ENCODE measurements at places on chromosomes 11 and 22.

DNA sequence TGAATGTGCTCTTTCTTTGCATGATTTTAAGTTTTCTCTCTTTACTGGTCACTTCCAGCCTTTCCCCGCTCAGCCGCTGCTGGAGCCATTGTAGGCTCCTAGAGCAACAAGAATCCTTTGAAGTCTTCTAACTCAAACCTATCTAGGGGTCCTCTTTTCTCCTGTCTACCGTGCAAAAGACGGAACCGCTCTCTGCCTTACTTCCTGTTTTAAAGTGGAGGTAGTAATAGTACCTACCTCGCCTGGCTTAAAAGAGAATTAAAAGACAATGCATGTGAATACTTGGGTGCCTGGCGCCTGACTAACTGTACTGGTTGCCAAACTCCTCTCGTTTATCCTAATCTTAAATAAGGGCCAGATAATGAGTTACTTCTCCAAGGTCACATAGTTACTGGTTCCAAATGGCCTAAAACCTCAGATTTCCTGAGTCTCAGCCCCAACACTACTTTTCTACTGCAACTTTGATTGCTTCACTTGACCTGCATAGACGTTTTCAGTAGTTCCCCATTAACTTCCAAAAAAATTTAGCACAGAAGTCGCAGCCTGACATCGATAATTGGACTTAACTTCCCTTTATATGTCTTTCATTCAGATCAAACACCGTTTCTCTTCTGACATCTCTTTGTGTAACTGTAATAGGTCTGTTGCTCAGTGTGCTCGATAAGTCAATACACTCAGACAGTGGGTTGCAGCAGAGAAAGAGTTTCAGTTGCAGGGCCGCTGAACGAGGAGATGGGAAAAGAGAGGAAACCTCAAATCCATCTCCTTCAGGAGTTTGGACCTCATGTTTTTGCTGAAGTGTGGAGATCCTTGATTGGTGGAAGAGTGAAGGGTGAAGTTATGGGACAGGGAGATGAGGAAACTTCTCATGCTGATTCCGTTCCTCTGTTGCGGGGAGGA is 891 bp downstream of the SAMM50 start:
- no peak for DNase-seq

DNA sequence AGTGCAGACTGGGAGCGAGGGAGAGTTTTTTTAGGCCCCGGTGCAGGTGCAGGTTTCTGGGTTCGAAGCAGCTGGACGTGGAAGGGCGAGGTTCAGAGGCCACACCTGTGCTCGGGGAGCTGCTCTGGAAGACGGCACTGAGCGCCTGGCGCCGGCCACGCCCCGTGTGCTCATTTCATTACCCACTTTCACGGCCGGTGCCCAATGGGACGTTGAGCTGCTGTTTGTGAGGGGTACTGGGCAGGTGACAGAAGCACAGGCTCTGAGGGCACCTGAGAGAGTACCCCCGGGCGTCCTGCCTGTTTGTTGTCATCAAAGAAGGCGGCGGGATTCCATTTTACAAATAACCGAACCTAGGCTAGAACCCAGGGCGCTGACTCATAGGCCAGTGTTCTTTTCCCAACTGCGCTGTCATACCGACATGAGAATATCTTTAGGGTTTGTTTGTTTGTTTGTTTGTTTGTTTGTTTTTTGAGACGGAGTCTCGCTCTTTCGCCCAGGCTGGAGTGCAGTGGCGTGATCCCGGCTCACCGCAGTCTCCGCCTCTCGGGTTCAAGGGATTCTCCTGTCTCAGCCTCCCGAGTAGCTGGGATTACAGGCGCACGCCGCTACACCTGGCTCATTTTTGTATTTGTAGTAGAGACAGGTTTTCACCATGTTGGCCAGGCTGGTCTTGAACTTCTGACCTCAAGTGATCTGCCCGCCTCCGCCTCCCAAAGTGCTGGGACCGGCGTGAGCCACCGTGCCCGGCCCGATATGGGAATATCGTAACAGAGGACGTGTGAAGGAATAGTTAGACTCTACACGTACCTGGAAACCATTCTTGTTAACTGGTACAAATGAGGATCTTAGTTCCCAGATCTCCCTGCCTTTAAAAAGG is 16.6 kb upstream of the SPTBN2 start:
- no peak for DNase-seq

GRCh38 chr22:44727148-44727547 is 25.1 kb downstream of the PRR5 start:
- no peak for DNase-seq

- no peak for DNase-seq
Measured at GRCh38 chr22:50085211-50085972, at the start of gene MLC1. Gene MLC1, minus strand, starts transcription at chr22:50085426. Its CDS starts 524 bp downstream, at chr22:50084902.

DNA sequence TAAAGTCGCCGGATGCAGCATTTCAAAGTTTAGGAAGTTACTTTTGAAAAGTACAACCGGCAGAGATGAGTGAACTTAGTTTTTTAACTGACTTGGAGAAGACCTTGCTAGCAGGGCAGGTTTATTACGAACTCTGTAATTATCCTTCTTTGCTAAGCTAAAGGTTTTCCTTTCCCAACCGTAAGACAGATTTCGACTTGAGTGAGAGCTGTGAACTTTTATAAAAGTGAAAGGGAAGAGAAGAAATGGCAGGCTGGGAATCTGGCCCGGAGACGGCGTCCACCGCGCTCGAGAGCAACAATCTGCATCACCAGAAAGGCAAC is 659 bp upstream of the TEAD1 start:
- no peak for DNase-seq

DNA sequence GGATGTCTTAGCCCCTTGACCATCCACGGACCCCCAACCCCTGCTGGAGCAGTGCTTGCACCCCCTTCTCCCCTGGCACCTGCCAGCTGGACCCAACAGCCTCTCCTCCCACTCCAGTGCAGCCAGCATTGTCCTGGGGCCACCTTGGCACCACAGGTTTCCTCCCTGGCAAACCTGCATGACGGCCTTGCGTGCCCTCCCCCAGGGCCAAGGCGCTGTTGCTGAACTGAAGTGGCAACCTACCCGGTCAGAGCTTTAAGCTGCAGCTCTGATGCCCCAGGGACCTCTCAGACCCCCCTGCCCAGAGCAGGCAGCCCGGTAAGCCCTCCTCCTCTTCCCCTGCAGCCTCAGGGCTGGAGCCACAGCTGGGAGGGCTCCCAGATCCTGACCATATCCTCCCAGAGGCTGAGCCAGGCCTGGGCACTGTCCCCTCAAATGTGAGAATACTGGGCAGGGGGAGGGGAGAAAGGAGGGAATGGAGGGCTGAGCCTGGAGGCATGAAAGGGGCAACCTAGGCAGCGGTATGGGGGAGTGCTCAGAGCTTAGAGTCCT is 1.8 kb upstream of the LRRC75B start:
- DNase-seq: no peak

DNA sequence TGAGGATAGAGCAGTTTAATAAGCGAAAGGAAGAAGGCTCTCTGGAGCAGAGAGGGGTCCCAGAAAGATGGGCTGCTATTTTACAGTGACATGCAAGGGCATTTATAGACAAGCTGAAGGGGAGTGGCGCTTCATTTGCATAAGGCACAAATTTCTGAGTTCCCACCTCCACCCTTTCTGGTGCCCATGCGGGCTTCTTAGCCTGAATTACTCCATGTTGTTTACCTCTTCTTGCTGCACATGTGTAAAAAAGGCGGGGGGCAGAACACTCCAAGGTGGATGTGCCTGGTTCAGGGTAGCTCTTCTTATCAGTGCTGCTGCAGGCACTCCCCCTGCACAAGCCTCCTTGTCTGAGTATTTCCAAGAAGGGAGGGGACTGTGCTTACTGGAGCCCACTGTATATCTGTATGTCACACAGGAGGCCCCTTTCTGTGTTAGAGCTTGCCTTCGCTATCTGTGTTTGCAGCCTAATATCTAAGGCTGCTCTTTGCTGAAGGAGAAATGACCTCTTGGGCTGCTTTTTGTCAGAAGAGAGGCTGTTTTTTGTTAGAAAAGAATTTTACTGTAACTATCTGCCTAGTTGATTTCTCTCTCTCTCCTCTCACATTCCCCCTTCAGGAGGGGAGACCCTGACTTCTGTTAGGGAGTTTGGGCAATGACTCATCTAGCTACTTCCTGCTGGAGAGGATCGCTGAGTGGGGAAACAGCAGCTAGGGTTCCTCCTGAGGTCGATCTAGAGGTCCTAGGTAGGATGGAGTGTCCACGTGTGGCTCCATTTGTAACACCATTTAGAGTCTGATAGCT is 1057.0 kb upstream of the CNTN5 start:
- DNase-seq: no peak

- DNase-seq: no peak
Measured at GRCh38 chr11:95084509-95084908, 5.1 kb upstream of the ENDOD1 start.

- DNase-seq: no peak
Measured at GRCh38 chr11:131584785-131585592, 214.6 kb downstream of the NTM start.

- DNase-seq: no peak
Measured at GRCh38 chr11:109870297-109870696, 222.9 kb upstream of the ZC3H12C start.

GRCh38 chr11:688681-689080 is 6.3 kb downstream of the DEAF1 start:
- DNase-seq: no peak

DNA sequence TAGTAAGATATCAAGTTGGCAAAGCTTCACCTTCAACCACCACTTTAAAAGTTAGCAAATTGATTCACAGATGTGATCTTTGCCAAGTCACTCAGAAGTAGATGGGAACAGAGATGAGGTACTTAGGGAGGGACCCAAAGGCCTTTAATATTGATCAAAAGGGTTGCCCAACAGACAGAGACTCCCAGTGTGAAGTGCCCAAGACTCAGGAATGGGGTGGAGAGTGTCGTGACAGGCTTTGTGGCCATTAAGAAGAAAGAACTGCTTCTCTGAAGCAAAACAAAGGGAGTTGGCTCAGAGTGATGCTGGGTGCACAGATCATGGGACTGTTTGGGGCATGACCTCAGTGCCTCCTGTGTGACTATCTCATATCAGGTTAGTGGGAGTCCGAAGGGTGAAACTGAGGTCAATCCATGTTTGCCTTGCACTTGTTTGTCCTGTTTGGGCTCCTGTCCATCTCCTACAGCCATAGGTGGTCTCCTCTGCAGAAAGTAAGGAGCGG is 132.3 kb downstream of the APIP start:
- DNase-seq: no peak

- DNase-seq: no peak
Measured at GRCh38 chr11:31995525-31996094, 95.3 kb upstream of the RCN1 start.

- no peak for DNase-seq
Measured at GRCh38 chr11:88806410-88806809, 259.4 kb downstream of the GRM5 start.

- DNase-seq: no peak
Measured at GRCh38 chr11:19185516-19186052, 16.2 kb downstream of the CSRP3 start.

Measured in NCI-H1417 treated with DMSO at 0.1 percent for 48 hours (cell line).